SW480 (cell line): ENCODE measurements at places on chromosomes 5 and 9.

DNA sequence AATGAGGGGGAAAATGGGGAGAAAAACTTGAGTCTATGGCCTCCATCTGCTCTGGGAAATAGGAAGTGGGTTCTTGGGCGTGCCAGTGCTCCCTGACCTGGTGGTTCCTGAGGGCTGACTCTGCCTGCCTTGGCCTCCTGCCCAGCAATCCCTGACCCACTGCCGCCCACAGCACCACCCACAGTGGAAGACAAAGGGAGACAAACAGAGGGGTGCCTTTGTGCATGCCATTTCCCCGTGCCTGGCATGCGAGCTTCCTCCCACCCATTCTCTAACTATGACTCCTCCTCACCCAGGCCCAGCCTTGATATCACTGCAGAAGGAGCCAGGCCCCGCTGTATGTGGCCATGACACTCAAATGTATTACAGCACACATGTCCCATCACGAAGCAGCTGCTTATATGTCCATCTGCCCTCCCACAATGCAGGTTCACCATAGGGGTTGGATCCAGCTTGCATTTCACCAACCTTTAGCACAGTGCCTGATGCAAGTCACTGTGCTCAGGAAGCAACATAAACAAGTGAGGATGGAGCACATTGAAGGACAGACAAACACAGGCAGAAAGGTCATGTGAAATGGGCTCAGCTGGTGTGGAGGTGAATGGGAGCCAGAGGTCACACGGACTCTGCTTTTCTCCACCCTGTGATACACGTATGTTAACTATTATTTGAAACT lies 84.4 kb downstream of the ADRB2 start:
- peak; percentile 97 for DNase-seq

DNA sequence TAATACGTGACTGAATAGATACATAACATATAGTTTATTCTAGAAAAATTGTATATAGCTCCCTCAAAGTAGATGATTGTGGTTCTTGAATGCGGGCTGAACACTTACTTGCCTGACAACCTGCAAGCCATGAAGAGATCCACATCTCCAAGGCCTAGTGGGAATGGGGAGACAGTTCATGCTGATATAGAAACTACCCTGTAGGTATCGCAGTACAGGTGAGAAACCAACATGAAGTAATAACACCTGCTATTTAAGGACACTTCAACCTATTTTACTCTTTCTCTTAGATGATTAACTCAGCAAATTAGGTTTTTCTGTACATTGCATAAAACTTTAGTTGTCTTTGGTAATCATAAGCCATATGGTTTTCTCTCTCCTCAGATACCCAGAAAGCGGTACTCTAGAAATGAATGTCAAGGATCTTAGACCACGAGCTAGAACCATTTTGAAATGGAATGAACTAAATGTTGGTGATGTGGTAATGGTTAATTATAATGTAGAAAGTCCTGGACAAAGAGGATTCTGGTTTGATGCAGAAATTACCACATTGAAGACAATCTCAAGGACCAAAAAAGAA lies 47.3 kb downstream of the UHRF2 start:
- DNase-seq: no peak

DNA sequence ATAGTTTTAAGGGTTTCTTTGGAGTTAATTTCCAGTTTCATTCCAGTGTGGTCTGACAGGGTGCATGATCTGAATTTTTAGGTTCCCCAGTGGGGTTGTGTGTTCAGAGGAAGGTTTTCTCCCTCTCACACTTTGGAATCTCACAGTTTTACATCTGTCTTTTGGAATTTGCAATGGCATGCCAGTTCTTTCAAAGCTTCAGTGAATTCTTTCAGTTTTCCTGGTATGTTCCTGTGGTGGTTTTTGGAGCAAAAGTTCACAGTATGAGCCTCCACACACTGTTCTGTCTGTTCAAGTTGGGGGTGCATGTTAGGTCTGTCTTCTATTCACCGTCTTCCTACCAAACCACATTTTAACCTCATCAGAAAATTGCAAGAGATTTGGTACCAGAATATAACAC lies 624.2 kb downstream of the KCTD16 start:
- no peak for DNase-seq

DNA sequence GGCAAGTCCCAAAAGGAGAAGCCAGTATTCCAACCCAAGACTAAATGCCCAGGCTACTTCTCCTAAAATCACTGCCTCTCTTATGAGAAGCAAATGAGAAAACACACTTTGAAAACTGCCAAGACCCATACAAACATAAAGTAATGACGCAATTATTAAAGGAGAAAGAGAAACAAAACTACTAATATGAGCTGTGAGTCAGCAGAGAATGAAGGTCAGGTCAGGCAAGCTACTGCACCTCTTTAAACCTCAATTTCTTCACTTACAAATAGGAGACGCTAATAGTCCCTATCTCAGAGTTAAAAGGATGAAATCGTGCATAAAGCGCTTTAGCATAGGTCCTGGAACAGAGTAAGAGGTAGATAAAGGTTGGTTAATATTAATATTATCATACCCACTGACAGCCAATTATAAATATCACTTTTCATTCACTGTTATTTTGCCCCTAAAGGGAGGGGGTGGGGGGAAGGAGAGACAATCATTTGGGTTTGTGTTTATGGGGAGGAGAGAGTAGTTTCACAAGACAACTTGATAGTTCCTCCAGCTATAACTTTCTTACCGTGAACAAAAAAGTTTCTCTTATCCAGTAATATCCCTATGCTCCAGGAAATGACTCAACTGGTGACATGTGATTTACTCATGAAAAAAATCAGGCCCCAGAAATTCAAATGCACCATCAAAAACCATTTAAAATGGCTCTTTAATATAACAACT lies 3.6 kb downstream of the PSMB7 start:
- no peak for DNase-seq

DNA sequence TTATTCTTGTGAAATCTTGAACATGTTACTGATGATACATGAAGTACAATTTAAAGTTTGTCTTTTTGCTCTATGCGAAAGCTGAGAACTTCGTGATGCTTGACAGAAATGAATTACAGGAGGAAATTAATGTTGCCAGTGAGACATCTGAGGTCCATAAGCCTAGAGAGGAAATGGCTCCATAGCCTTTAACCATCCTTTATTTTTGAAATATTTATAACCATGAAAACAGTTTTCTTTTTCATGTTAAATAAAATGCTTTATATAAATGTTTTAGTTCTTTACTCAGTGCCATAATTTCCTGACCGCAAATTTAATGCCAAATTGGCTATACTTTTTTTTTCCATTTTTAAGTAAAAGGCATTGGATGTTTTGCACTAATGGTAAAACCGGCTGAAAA lies 29.1 kb downstream of the F2RL2 start:
- DNase-seq: no peak

GRCh38 chr9:116230051-116230632 lies 76.6 kb downstream of the PAPPA start:
- DNase-seq: no peak

DNA sequence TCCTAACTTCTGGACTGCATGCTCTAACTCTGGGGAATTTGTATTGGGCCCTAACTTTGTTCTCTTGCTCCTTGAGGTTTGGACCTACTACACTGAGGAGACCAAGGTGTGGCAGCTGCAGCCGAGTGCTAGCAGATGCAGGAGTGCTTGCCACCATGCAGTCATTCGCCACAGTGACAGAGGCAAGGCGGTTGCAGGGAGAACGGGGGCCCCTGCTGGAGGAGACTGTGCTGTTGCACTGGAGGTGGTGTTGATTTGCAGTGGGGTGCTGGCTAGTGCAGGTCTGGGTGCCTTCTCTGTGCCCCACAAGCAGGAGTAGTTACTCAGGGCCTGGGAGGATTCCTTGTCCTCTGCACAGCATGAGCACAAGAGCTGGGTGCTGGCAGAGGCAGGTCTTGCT lies 22.4 kb upstream of the DIRAS2 start:
- no peak for DNase-seq

DNA sequence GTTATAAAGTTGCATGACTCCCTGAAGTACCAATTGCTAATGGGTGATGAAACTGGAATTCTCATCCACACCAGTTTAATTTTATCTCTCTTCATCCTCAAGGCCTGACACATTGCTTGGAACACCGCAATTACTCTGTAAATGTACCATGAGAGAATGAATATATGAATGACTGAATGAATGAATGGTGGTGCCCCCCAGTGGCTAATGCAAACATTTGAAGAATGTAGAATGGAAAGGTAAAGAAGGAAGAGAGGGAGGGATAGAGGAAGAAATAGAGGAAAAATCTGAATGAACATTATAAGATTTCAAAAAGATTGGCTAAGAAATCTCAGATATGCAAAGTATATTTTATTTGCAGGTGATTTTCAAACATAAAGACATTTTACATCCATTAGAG lies 13.1 kb downstream of the PAPPA start:
- DNase-seq: no peak

DNA sequence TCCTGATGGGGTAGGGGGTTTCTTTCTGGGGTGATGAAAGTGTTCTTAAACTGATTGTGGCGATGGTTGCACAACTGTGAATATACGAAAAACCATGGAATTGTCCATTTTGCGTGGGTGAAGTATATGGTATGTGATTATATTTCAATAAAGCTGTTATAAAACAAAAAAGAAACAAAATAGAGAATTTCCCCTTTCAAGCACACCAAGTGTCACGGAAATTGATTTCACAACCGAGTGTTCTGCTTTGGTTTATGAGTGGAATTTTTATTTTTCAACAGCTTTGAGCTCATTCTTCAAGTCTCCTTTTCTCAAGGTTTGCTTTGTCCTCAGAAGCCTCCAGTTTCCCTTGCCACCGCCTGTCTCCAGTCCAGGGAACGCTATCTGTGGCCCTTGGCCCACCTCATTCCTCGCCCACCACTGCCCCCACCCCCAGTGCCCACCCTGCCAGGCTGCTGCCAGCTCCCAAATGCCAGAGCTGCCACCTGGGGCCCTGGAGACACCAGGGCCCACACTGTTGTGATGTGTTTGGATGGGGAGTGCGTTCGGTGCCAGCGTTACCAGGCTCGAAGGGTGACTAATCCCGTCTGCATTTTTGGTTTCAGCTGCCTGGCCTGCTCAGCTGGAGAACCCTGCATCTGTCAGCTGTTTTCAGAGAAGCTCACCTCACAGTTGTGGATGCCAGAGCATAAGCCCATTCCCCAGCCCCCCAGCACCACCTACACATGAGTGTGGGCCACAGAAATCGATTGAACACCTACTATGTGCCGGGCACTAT lies 30.4 kb downstream of the DUSP1 start:
- DNase-seq: peak; percentile 47

GRCh38 chr9:107881626-107882300 lies 392.2 kb upstream of the KLF4 start:
- no peak for DNase-seq

- no peak for DNase-seq
Observed at GRCh38 chr5:132673488-132673887, 301 bp upstream of the IL4 start.

DNA sequence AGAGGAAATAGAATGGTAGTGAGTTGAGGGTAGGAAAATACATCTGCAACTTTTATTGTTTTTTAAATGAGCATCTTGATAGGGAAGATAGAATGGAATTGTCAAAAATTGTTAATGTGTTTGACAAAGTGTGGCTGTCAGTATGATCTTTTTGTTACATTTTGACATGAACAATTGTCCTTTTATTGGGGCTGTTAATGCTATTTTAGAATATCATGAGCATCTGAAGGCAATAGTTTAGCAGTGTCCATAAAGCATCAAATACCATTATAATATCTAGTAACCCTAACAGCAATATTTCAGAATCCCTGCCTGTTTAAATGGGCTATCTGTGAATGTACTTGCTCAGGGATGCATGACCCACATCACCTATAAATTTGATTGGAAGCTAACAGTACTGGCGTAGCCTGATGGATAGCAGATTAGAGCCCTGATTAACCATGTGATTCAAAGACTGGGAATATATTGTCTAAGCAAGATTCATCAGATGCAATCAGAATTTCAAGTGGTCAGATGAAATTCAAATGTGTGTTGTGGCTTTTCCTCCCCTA lies 37.8 kb downstream of the TLE4 start:
- DNase-seq: no peak

- DNase-seq: no peak
Observed at GRCh38 chr9:17580119-17580518, 1.3 kb downstream of the SH3GL2 start.

GRCh38 chr9:125137200-125137599 lies 6.1 kb downstream of the SCAI start:
- DNase-seq: no peak

DNA sequence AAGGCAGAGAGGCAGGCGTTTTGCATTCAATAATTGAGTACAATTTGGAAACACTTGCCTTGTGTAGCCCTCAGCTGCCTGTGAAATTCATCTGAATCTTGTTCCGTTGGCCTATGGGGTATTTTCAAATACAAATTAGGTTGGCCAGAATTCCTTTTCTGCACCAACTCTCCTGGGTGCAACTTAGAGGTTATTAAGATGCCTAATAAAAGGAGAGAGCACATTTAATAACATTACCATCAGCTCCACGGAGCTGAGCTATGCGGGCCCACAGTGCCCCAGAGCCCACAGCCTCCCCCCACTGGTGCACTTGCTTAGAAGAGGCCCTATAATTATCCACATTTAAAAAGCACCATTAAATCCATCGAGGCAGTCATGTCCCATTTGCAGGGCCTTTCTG lies 367.6 kb upstream of the CLINT1 start:
- DNase-seq: no peak

DNA sequence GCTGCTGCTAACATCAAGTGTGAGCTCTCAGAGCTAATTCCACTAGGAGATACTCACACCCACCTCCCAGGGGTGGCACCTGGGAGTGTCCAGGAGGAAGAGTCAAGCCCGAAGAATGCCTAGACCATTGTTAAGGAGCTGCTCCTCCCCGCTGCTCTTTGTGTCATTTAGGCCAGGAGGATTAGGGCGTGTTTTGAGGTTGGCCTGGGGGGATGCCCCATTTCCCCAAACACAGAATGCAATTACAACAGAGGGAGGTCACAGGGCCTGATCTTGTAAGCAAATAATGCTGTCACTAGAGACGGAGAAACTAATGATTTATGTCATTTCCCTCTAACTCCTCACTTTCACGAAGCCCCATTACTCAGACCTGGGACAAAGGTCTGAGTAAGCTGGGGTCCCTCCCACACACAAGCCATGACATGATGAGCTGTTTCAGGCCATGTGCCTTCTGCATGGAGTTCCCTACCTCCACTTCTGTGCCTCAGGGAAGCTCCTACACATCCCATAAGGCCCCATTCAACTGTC lies 312.5 kb downstream of the ACTL7B start:
- peak; percentile 63 for DNase-seq

DNA sequence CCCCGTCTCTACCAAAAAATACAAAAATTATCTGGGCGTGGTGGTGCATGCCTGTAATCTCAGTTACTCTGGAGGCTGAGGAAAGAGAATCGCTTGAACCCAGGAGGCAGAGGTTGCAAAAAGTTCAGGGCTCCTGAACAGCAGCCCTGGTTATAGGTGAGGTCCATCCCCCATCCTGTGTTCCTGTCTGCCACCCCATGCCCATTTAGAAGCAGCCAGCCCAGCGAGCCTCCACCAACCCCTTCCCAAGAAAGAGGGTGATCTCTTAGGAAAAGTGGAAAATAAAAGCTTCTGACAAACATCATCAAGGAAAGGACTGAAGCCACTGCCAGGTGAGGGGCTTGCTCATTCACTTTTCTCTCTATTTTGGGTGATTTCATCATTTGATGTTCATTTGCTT lies 55.8 kb downstream of the FSTL4 start:
- no peak for DNase-seq
